Activated effector memory CD4-positive, alpha-beta T cell treated with Interleukin-2 at 50 U/mL for 16 hours (primary cell): ENCODE measurements at places on chromosomes 7 and 10.

- DNase-seq, result no peak
Observed at GRCh38 chr7:156514851-156515250, 125.7 kb upstream of the RNF32 start.

DNA sequence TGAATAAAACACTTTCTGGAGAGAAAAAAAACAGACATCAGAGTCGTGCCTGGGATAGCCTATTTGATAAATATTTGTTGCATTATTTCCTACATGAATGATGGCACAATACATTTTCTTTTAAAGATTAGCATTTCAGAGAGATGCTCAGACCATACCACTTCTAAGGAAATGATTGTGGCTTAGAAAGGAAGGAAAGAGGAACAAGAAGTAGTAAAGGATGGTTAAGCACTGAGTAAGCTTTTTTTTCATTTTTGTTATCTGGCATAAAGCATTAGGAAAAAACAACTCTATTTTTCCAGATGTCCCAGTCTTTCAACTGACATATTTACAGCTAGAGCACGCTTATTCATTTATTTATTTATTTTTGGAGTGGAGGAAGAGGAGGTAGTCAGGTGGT lies 258.8 kb upstream of the TEX47 start:
- no peak for DNase-seq

DNA sequence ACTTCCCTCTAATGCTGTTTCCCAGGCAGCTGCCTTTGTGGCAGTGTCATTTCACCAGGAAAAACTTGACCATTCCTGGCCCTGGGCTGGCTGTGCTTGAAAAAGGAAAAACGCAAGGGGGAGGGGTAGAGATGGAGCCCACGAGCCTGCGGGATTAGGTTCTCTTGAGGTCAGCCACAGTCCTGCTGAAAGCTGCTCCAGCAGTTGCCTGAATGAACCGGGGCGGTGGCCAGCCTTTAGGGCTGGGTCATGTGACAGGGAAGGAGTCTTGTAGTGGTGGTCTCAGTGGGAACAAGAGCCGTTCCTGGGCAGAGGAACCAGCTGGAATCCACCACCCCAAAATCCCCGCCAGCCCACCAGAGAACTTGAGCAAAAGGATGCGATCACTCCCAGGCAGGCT lies 51.2 kb upstream of the LRRC4 start:
- DNase-seq, result no peak

DNA sequence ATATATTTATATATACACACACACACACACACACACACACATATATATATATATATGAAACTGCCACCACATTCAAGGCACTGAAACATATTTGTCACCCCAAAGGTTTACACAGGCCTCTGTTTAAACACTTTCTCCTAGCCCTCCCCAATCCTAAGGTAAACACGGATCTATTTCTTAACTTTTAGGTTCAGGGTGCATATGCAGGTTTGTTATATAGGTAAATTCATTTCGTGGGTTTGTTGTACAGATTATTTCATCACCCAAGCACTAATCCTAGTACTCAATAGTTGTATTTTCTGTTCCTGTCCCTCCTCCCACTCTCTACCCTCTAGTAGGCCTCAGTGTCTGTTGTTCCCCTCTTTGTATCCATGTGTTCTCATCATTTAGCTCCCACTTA lies 305.0 kb downstream of the GPR37 start:
- DNase-seq, result no peak

GRCh38 chr7:19247017-19247416 lies 101.8 kb upstream of the FERD3L start:
- no peak for DNase-seq

DNA sequence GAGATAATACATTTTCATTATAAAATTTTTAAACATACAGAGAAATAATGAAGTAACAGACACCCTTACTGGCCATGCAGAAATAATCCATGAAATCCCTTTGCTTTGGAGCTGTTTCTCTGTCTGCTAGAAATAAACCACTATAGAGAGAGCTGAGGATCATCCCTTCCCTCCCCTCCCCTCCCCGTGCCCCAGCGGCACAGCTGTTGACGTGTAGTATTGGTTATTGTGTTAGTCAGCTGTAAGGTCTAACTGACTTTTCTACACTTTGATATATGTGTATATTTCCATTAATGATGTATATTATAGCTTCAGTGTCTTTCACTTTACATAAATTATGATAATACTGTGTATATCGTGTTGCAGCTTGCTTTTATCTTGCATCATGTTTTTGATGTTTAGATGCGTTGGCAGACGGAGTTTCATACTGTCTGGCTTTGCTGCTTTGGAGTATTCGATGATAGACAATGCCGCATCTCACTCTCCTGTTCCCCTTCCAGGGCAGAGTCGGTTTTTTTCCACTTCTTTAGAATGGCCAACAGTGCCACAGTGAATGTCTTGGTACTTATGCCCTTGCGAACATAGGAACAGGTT lies 27.4 kb upstream of the GRID1 start:
- no peak for DNase-seq

DNA sequence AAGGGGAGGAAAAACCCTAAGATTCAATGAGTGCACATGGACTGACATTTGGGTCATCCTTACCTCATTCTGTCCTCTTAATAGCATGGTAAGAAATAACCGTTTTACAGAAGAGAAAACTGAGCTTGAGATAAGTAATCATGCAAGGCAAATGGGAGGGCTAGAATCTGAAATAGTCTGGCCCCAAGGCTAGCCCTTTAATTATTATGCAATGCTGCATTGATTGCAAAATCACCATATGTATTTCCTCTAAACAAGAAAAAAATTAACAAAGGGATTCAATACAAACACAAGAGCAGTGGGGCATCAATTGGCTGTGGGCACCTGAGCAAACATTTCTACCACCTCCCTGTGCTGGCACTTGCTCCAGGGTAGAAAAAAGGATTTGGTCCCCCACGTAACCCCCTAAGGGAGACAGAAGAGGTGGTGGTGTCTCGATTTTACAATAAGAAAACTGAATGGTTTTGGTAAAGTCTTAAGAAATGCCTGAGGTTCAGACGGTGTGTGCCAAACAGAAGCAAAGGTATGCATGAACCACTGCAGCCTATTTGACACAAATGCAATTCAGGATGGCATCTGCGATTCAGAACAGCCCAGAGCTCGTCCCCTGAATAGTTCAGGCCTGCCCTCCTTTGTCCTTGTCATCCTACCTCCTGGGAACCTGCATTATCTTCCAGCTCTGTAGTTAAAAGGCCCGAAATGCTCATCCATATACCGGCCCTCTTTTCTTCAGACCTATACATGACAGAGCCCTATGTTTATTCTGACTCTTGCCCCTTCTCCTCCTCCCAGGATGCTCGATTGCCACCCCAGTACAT lies 23.6 kb downstream of the PIP4K2A start:
- no peak for DNase-seq

GRCh38 chr7:43937444-43937843 lies 11.2 kb downstream of the UBE2D4 start:
- no peak for DNase-seq

DNA sequence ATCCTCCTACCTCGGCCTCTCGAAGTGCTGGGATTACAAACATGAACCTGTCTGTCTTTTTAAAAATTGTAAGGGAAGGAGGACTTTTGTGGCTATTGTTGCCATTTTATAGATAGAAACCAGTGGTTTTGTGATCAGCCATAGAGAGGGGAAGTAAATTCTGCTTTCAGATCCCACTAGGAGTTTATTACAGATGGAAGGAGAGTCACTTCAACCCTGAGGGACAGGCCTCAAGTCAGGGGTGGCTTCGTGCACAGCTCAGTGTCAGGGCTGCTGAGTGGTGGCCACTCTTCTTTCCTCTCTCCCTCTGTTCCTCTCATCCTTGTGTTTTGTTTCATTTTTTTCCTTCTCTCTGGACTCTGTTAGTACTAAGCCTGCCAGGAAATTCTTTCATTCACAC lies 60.8 kb downstream of the OGDH start:
- no peak for DNase-seq

- DNase-seq, result no peak
Observed at GRCh38 chr10:51369903-51370302, 295.6 kb downstream of the PRKG1 start.

- DNase-seq, result no peak
Observed at GRCh38 chr10:42543840-42544372, 94.5 kb downstream of the ZNF33B start.

GRCh38 chr10:74641659-74642058 lies 184.7 kb upstream of the KAT6B start:
- DNase-seq, result no peak

- no peak for DNase-seq
Observed at GRCh38 chr7:41491883-41492471, 210.9 kb downstream of the INHBA start.

DNA sequence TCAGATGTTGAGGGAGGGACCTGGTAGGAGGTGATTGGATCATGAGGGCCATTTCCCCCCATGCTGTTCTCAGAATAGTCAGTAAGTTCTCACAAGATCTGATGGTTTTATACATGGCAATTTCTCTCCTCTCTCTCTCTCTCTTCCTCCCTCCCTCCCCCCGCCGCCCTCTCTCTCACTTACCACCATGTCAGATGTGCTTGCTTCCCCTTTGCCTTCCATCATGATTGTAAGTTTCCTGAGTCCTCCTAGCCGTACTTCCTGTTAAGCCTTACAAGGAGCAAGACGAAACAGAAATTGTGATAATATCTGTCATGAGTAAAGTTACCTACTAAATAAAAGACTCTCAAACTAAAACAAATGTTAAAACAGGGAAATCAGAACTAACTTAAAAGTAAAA lies 19.9 kb upstream of the GPR141 start:
- no peak for DNase-seq

GRCh38 chr10:130109796-130110245 lies 809 bp downstream of the C10orf143 start:
- peak; percentile 49 for DNase-seq

DNA sequence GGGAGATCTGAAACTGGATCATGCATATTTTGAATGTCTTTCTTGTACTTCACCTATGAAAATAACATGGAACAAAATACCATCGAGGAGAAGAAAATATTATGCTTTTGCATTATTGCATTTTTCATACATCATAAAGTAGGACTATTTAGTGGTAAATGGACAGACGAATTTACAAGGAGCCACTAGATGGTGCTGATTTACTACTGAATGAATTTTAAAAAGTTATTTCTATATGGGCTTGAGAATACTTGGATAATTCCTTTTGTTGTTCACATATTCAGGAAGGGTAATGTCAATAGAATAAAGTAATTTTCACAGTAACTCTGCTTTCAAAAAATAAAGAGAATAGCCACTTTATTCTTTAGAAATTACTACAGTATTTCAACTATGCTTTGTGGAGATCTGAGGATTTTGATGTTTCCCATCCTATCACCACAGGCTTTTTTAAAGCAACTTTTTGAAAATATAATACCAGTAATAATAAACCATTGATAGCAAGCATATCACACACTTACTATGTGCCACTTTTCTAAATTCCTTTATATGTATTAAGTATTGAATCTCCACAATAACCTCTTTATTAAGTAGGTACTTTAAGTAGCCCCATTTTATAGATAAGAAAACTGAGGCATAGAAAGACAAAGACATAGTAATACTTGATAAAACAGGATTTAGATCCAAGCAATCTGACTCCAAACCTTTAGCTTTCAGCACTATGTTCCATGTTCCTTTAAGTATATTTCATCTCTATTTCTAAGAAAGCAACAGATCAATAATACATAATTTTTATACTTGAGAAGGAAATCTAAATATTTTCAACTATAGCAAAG lies 38.6 kb downstream of the NEBL start:
- DNase-seq, result no peak

- no peak for DNase-seq
Observed at GRCh38 chr10:76975126-76975525, 662.5 kb downstream of the KCNMA1 start.

DNA sequence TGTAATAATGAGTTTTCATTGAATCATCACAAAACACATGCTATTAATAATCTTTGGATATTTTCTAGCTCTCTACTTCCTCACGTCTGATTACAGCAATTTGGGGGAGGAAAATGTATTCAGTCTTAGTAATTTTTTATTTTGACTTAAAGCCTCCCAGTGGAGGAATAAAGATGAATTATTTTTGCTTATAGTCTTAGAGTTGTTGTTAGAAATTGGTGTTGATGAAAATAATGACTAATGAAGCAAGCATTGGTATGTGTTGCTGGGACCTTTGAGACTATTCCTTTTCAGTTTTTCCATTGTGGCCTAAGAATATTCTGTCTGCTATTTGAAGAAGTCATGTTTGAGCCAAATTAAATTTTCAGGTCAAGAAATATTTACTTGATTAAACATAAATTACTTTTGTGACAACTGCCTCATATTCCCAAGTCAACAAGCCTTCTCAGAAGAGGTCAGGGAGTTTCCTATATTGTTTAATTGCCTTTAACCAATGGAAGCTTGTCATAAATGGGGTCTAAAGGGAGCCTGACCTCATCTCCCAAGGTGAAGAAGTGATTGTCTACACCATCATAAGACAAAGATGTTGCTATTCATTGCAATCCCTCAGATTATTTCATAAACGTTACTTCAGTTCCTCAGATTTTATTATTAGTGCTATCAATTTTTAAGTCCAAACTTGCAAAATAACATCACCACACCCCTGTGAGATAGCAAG lies 90.0 kb downstream of the ST7 start:
- no peak for DNase-seq

GRCh38 chr7:138565451-138566114 lies 105.5 kb downstream of the TRIM24 start:
- DNase-seq, result no peak

GRCh38 chr10:24897326-24897926 lies 55.0 kb downstream of the PRTFDC1 start:
- no peak for DNase-seq

DNA sequence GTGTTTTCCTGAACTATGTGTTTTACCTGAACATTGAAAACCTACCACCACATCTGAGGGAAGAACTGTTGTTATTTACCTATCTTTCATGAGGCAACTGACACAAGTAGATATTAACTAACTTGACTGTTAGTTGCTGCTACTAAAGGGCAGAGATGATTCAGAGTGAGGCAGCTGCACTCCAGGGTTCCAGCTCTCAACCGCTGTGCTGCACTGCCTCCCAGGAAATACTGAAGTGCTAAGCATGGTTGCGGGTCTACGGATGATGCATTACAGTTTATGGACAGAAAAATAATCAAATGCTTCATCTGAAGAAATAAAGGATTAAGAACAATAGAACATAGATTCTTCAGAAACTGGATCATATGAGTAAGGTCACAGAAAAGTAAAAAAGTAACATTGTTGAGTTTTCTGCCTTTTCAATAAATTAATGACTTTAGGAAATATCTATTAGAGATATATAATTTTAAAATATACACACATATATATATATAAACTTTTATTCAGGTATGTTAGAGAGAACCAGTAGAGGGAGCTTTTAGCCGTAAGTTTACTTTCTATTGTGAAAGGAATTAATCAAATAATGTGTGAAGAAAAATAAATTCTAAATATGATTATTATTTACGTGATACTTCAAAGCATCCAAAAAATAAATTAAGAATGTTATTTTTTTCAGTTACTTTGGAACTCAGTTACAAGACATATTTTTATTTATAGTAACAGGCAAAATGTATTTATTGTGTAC lies 620.0 kb downstream of the CNTNAP2 start:
- DNase-seq, result no peak
